ENCODE measurements at places on chromosomes 11 and 22. TPM values are rescaled to one million over a fixed set of nuclear protein-coding genes. Genes with fewer than 3 reads are reported as not detected.

ART1 gene
- total RNA-seq = not detected

NCR3LG1 gene
- total RNA-seq = 2.0 TPM

BAIAP2L2 gene
- total RNA-seq = 5.9 TPM

VPREB1 gene
- not detected for total RNA-seq

C11orf68 gene
- total RNA-seq = 50.1 TPM

PVALB gene
- total RNA-seq = not detected

TRMT2A gene
- 24.7 TPM for total RNA-seq

FOLH1 gene
- not detected for total RNA-seq

BATF2 gene
- 0.98 TPM for total RNA-seq

LRRC74B gene
- total RNA-seq = not detected

CCDC87 gene
- 0.84 TPM for total RNA-seq

DSCAML1 gene
- total RNA-seq = 0.23 TPM

NPAS4 gene
- total RNA-seq = not detected

OR8G5 gene
- not detected for total RNA-seq

MUC2 gene
- total RNA-seq = 0.59 TPM

RAG2 gene
- not detected for total RNA-seq

ANO1 gene
- total RNA-seq = 1.4 TPM

SAA1 gene
- total RNA-seq = 0.91 TPM

FZD4 gene
- 1.3 TPM for total RNA-seq

P2RY2 gene
- 10.7 TPM for total RNA-seq

SPINDOC gene
- 48.3 TPM for total RNA-seq

SIPA1 gene
- 19.8 TPM for total RNA-seq

BRSK2 gene
- total RNA-seq = 7.9 TPM

Measured in A549 treated with ZK216348 at 1 μM for 4 hours (cell line).